Activated T-cell treated with anti-CD3 and anti-CD28 coated beads, Interleukin-2, amount 50 U/mL, for 72 hours (primary cell): ENCODE measurements at places on chromosomes 2 and 18. TPM values are rescaled to one million over a fixed set of nuclear protein-coding genes. Genes with fewer than 3 reads are reported as not detected.

M1AP gene
- not detected for total RNA-seq

ALK gene
- total RNA-seq = 0.25 TPM

IL36RN gene
- not detected for total RNA-seq

NIFK gene
- total RNA-seq = 137 TPM

ASTL gene
- total RNA-seq = 8.1 TPM

TTC32 gene
- 39.2 TPM for total RNA-seq

LYPD1 gene
- not detected for total RNA-seq

L3MBTL4 gene
- total RNA-seq = 0.07 TPM

NEU4 gene
- total RNA-seq = 0.37 TPM

QPCT gene
- 0.35 TPM for total RNA-seq

AFF3 gene
- total RNA-seq = 2.6 TPM

GALR1 gene
- total RNA-seq = not detected

SLC9A4 gene
- total RNA-seq = not detected

LRP2 gene
- 0.37 TPM for total RNA-seq
